NCI-H526 treated with DMSO at 0.1 percent for 48 hours (cell line): ENCODE measurements at places on chromosomes 12 and 14.

DNA sequence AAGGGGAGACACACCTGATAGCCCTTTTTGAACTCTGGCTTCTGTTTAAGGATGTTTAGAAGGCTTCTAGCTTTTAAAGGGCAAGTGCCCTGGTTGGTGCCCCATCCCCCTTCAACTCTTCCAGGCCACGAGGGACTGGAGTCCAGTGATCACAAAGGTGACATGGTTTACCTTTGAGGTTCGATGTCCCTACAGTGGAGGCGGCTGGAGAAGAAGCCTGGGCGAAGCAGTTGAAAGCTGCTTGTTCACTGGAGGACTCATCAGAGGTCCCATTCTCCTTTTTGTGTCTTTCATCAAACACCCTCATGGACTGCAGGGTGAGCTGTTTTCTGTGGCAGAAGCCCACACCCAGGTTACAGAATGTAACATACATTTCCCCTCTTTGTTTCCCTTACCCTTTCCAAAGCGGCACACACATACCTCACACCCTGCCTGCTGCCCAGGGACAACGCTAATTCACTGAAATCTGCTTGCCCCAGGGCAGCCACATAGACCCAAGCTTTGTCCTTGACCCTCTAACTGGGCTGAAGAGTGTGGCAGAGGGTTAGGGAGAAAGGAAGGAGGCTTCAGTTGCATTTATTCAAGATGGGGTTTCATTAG lies 7.7 kb downstream of the TBX3 start:
- no peak for DNase-seq

DNA sequence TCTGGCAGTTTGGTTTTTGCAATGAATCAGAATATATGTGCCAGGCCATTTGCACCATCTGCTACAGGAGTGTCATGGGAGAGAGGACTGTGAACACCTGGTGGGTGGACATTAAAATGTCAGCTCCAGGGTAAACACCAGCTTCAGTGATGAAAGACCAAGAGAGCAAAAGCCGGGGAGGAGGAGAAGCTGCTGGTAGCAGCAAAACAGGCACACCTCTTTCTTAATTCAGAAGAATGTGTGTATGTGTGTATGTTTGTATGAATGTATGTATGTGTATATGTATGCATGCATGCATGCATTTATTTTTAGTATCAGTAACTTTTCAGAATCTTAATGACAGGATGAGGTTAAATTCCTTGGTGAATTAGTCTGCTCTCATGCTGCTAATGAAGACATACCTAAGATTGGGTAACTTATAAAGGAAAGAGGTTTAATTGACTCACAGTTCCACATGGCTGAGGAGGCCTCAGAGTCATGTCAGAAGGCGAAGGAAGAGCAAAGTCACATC lies 357.4 kb upstream of the PRICKLE1 start:
- no peak for DNase-seq

DNA sequence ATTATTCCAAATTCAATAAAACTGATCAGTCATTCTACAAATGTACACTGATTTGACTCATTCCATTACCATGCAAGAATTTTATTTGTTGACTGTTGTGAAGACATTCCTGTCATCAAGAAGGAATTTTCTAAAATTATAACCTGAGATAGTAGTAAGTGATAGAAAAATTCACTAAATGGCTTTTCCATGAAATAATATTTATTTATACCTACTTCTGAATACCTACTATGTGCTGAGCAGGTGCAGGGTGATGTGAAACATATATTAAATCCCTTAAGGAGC lies 841.7 kb downstream of the NRXN3 start:
- DNase-seq = no peak

DNA sequence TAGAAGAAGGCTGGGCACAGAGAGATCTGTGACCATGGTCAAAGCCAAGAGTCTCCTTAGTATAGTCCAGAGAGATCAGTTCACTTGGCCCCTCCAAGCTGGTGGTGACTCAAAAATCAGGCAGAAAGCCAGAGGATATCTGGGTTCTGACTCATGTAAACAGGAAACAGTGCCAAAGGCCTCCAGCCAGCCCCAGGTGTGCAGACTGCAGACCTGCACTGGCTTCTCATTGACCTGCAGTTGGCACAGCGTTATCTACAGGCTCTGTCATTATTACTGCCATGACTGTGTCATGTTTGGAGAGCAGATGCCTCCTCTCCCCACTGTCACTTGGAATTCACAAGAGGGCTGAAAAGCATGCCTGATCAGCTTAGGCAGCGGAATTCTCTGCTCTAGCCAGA lies 295.7 kb upstream of the PRKD1 start:
- DNase-seq = no peak

- no peak for DNase-seq
These were observed 1353.9 kb downstream of the AACS start for GRCh38 chr12:126419131-126419530.

GRCh38 chr14:54776361-54777001 lies 126.1 kb downstream of the GCH1 start:
- DNase-seq = no peak

- no peak for DNase-seq
These were observed 96.1 kb downstream of the EML1 start for GRCh38 chr14:99889268-99889667.
